Epithelial cell of prostate (primary cell): ENCODE measurements at places on chromosomes 5 and 9.

DNA sequence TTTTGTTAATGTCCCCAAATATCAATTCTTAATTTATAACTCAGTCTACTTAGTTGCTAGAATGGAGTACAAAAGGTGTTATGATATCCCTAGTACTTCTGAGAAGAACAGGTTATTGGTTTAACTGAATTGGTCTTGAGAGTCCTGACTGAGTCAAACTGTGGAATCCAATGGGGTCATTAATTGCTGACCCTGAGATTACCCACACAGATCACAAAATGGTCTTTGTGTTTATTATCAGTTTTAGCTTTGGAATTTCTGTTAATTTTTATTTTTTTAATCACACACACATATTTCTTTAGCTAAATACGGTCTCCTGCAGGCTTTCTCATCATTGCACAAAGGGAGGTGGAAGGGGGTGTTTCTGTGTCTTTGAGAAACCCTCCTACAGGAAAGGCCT, 301.6 kb downstream of the EBF1 start:
- DNase-seq, result no peak

DNA sequence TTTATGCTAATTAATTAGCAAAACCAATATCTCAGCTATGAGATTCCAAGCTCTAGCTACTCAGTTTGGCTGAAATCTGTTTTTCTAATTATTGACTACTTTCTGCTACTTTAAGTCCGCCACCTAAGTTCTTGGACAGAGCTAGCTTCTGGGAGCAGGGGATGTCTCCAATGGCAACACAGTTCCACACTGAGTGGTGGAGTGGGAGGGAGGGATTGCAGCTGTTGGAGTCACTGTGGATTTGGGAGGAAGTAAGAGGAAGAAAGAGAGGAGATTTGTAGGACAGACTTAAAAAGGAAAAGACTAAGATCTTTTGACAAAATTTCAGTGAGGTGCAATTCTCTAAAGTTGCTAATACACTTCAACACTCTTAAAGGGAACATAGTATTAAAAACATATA, 450.8 kb downstream of the NFIB start:
- no peak for DNase-seq

- no peak for DNase-seq
Measured at GRCh38 chr9:119667163-119667562, 297.9 kb upstream of the BRINP1 start.

DNA sequence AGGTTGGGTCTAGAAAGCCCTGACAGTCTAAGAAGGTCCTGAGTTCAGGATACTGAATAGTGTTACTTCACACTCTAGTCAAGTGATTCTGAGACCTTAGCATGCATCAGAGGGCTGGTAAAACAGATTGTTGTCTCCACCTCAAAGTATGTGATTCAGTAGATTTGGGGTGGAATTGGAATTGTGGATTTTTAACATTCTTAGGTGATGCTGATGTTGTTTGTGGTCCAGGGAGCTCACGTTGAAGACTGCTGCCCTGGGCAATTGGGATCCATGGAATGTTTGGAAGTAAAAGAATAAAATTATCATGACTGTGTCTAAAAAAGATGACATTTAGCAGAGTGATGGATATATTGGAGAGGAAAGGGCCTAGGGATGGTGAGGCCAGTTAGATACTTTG, 75.6 kb downstream of the VCAN start:
- DNase-seq, result no peak

DNA sequence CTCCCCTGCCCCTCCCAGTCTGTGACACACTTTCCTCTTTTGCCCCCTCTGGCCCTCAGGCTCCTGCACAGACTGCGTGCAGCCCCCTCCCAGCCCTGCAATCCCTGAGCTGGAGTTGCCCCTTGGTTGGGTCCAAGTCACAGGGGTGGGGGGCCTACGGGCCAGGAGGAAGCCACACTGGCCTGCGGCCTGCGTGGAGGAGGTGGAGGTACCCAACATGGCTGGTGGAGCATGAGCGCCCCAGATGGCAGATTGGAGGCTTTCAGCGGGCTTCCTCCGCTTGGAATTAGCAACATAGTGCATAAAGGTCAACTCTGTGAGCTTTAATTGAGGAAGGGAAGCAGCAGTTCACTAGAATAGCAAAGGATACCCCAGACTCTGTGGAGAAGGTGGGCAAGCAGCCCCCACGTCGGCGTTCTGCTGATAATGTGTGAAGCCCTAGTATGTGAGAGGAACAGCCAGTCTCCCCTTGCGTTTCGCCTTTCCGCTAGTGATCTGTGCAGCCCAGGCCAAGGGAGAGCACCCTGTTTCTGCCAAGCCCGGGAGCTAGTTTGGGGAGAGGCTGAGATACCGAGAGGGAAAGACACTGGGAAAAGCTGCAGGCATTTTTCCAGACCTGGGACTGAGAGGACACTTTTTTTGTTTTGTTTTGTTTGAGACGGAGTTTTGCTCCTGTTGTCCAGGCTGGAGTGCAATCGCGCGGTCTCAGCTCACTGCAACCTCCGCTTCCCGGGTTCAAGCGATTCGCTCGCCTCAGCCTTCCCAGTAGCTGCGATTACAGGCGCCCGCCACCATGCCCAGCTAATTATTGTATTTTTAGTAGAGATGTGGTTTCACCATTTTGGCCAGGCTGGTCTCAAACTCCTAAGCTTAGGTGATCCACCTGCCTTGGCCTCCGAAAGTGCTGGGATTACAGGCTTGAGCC, 35.3 kb upstream of the MACIR start:
- DNase-seq, result no peak

DNA sequence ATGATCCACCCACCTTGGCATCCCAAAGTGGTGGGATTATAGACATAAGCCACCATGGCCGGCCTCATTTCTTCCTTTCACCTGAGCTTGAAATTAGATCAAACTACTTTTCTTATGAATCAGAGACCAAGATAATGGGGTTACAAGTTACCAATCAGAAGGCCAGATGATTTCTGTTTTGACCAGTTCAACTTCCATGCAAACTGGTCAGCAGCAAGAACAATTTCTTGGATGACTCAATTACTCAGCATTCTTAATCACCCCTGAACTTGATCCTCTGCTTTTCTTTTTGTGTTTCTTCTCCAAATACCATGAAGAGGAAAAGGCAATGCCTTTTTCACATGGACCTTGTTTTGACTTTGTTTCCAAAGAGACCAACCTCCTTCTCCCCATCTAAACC, 10.0 kb upstream of the PLIN2 start:
- DNase-seq, result no peak

DNA sequence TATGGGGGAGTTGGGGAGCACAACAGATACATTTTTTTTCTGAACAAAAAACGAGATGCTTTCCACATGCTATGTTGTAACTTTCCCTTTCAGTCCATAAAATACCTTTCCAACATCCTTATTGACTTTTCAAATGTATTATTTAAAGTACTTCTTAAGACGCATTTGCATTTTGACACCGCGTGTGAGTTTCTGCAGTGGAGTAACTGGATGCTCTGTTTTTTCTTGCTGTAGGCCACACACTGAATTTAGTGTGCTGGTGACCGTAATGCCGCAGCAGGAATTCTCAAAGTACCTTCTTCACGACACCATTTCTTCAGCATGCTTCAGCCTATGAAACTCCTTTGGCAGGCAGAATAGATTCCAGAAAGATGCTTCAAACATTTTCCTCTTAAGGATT, 14.3 kb upstream of the EPB41L4B start:
- no peak for DNase-seq

- DNase-seq, result no peak
Measured at GRCh38 chr9:7461791-7462190, 337.8 kb downstream of the DMAC1 start.

- no peak for DNase-seq
Measured at GRCh38 chr5:95771892-95772291, 40.8 kb downstream of the RHOBTB3 start.

GRCh38 chr5:125376059-125376641, 629.7 kb upstream of the ZNF608 start:
- no peak for DNase-seq

DNA sequence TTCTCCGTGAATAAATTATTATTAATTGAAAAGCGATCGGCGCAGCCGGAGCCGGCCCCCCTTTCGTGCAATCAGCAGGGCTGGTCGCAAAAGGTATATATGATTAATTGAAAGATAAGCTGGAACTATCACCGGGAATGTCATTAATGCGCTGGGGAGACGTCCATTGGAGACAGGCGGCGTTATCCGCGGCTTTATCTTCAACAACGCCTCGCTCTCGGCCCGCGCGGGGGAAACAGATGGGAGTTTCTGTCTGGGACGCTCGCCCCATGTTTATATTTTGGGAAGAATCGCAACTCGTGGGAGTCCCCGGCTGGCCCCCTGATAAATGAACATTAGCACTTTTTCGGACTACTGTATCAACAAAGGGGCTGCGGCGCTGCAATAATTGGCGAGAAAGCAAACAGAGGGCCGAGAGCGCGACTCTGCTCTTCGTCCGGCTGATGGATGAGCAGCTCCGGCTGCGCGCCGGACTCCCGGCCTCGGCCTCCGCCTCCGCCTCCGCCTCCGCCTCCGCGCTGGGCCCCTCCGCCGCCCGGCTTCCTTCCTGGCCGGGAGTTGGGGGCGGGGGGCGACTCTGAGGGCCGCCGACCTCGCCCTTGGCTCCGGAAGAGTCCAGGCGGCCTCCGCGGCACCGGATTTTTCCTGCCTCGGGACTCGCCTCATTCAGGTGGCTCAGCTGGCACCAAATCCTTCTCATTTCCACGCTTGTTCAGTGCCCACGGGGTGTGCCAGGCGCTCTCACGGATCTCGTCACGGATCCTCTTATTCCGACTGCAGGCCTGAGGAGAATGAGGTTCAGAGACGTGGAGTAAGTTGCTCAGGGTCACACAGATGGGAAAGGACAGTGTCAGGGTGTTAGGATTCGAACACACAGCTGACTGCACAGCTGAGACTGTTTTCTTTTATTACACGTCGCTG, 3.6 kb upstream of the NKX2-5 start:
- DNase-seq, result no peak

- no peak for DNase-seq
Measured at GRCh38 chr5:148962761-148963324, 100.0 kb downstream of the SH3TC2 start.

GRCh38 chr5:171055875-171056454, 194.1 kb downstream of the RANBP17 start:
- no peak for DNase-seq

DNA sequence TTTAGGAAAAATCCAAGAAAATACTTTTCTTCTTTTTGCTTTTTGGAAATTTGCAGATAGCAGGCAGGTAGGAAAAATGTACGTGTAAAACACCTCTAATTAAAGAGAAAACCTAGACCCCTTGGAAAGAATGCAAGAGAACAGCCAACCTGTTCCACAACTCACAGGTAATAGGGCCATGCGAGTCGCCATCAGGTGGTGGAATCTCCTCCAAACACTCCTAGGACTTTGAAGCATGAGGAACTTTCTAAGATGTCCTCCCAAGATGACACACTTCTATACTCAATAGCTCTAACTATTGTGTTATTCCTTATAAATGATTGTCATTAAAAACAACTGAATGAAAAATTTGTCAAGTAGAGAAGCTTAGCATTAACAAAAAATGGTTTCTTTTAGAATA, 174.0 kb downstream of the TMC1 start:
- DNase-seq, result no peak

GRCh38 chr9:33414268-33414667, 11.9 kb upstream of the AQP7 start:
- DNase-seq, result no peak

GRCh38 chr5:103424026-103424425, 138.6 kb downstream of the NUDT12 start:
- no peak for DNase-seq

DNA sequence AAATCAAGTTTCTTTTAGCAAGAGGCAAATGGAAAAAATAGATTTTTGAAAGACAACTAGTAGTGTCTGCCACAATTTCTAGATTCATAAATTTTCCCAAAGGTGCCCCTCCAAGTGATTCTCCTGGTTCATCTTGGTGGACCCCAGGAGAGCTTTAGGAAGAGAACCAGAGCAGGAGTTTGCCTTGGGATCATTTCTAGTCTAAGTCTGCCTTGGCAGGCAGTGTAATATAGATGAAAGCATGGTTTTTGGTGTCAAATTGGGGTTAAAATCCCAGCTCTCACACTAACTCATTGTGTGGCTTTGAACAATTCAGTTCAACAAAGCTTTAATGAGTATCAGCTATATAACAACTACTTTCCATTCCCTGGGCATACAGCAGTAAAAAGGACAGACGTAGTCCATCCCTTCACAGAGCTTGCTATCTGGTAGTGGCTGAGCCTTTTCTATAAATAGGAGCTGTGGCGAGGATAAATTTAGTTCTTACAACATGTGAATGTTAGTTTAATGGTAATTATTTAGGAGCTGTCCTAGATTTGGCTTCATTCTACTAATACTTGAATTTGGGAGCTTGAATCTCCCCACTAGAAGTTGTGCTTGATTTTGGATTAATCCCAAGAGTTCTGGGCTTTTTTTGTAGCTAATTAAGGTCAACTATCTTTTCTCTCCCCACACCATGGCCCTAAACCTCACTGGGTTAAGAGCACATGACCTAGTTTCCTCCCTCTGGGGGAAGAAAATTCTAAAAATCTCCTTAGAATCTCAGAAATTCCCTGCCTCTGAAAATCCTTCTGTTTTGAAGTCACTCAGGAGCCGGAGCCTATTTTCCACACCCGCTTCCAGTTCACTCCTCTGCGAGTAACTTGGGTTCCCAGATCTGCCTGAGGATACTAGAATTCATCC, 197.8 kb downstream of the PCSK1 start:
- no peak for DNase-seq

- DNase-seq, result peak; percentile 65
Measured at GRCh38 chr5:67160985-67161384, 35.6 kb downstream of the CD180 start.

GRCh38 chr5:82225525-82226172, 52.5 kb downstream of the RPS23 start:
- DNase-seq, result no peak

- no peak for DNase-seq
Measured at GRCh38 chr9:70028287-70028686, 15.4 kb upstream of the MAMDC2 start.

- no peak for DNase-seq
Measured at GRCh38 chr5:22460189-22460588, 393.0 kb downstream of the CDH12 start.
